ENCODE measurements at places on chromosomes 5 and 9. TPM values are rescaled to one million over a fixed set of nuclear protein-coding genes. Genes with fewer than 3 reads are reported as not detected.

DNA sequence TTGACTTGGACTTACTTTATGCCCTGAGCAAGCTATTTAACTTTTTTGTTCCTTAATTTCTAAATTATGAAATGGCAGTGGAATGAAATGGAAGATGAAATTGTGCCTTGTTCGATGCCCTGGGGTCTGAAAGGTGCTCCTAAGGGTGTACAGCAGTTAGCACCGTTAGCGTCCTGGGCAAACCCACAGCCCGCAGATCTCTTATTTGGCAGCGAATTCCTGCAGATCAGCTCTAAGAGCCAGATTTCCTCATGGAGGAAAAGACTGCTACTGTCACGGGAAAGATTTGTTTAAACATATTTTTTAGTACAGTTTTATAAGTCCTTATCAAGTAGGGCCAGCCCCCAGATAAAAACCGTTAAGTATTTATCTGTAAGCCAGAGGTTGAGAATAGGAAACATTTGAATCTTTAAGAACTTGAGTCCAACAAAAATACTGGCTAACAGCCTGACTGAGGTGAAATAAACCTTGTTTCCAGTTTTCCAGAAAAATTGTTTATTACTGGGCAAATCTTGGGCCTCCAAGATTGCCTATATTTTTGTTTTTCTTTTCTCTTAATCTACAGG is 216.5 kb upstream of the DMRT1 start:
- DNase-seq = no peak

DNA sequence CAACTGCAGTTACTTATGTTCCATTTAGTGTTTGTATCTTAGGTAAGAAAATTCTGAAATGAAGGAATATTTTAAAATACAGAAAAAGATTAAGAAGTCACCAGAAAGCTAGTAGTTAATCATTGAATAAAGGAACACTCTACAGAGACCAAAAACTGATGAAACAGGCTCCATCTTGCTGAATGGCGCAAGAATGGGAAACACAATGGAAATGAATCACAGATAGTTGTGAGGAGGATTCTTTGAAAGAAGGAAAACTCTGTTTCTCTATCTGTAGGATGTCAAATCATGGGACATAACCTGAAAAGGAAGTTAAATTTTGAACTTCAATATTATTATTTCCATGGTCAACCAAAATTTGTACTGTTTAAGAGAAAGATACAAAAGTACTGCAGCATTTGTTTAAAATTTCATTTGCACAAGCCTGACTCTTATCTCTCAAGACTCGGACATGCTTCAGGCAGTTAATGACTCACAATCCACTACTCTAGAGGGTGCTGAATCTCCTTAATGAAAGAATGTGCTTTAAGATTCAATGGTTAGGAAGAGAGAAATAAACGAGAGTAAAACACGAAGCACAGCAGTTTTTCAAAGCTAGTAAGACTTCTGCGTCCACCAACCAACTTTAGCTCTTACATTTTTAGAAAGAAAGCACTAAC is 1064.4 kb upstream of the DMAC1 start:
- DNase-seq = no peak

DNA sequence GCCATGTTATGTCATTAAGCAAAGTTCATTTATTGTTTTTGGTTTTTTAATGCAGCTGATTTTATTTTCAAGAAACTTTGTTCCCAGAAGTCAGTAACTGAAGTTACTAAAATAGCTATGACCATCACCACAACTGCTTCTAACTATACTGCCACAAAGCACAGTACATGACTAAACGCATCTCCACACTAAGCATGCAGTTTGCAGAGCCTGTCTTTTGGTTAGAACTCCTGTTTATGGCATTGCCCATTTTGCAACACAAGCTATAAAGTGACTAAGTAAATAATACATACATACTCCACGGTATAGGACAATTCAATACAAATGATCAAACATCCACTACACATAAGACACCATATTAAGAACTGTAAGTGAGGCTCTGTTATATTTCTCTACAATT is 109.7 kb downstream of the MLLT3 start:
- no peak for DNase-seq

GRCh38 chr5:91058575-91058974 is 324.5 kb downstream of the ARRDC3 start:
- DNase-seq = no peak

DNA sequence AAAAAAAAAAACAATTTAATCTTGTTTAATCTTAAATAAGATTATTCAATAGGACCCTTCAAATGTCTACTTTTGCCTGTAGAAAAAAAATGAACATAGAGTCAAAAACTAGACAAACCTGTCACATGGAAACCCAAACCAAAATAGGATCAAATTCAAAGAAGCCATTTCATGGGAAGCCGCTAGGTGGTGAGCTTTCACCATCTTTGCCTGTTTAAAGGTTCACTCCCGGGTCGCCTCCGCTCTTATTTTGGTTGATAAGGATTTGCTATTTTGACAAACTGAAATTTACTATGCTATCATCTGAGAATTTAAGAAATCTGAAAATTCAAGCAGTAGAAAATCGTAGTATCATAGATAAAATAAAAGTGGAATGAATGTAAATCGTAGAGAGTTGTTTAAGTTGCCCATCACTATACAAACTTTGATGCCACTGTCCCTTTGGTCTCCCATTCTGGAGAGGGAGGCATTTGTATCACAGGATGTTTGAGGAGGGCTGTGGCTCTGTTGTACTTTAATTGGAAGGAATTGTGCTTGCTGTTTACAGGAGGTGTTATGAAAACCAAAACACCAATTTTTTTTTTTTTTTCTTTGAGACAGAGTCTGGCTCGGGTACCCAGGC is 43.5 kb upstream of the DNAH5 start:
- peak; percentile 74 for DNase-seq

- DNase-seq = no peak
Measured at GRCh38 chr5:144072518-144072927, 97.9 kb downstream of the YIPF5 start.

DNA sequence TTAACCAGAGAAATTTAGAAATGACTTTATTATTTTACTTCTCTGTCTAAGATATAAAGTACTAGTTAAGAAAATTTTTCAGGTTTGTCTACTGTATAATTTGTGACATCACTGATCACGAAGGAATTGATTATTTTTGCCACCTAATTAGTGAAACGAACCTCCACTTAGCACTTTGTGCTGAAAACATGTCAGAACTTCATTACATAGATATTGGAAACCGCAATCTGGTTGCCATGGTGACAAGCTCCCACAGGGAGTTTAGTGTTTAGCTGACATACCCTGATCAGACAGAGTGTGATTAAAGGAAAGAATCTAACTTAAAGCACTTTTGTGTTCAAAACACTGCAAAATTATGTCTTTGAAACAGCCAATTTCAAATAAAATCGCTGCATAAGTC is 668.4 kb upstream of the CCNG1 start:
- DNase-seq = no peak

NUTM2G gene
- polyA plus RNA-seq = not detected

DIPK1B gene
- polyA plus RNA-seq = 6.7 TPM

DBH gene
- polyA plus RNA-seq = not detected

All from A549 (cell line).